Aorta (tissue), 5 donors: ENCODE measurements at places on chromosomes 1 and 21.

DNA sequence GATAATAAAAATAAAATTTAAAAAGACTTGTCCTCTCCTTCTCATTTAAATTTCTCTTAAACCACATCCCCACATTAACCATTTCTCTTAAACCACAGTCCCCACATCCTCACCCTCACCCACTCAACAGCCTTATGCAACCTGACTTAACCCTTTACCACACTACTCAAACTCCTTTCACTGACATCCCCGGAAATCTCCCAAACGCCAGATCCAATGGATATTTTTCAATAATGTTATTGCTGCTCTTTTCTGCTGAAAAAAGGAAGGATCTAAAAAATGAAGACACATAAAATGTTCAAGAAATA lies 54.2 kb upstream of the EEIG2 start:
- no peak for DNase-seq

DNA sequence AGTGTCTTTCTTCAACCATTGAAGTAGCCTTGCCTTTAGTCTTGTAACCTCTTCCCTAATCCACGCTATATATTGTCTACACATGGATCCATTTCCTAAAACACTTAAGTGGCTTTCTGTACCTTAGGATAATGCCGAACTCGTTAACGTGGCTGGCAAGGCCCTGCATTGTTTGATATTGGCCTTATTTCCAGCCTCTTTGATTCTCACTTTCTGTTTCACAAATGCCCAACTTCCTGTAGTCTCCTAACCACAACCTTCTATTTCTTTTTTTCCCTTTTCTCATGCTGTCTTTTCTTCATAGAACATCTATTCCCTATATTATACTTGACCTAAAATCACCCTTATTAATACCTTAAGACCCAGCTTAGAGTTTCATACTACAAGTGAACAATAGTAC lies 536.0 kb downstream of the LMO4 start:
- no peak for DNase-seq

DNA sequence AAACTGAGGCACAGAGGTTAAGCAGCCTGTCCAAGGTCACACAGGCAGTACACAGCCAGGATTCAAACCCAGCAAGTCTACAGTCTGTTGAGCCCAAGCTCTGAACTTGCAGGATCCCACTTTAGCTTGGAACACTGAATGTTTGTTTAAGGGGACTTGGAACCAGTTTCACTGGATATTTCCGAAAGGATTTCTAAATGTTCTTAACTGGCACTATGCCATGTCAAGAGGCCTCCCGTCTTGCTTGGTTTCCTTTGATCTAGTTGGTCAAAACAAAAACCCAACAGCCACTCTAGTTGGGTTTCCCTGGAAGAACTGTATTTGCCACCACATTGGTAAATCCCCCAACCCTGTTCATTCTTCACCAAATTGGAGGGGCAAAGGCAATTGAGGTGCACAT lies 317.6 kb upstream of the KAZN start:
- DNase-seq, result no peak

DNA sequence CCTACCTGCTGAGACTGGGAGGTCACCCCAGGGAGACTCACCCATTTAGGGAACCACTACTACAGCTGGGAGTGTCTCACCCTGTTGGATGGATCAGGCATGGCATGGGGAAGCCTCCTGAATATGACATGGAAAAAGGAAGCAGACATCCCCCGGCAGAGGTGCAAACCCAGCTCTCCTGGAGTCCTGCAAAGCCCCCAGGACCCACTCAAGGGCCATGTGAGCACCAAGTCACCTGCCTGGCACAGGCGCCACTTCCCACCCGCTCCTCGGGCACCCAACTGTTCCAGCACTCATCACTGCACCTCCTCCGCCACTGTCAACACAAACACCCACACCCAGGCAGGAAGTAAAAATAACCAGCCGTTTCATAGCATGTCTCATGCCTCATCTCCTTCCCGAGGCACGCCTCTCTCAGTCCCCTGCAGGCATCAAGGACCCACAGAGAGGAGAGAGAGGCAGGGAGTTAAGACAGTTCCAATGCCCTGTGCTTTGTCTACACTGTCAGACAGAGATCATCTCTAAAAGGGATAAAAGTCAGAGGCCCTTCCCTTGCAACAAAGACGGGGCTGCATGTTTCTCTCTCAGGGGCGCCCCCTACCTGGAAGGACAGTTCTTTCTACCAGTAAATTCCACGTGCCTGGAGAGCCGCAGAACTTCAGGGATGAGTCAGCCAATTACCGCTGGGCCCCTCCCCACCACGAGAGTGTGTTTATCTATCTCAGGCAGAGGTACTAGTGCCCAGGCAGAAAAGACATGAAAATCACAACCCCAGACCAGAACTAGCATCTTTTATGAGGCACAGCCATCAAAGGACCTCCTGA lies 150.1 kb upstream of the SOD1 start:
- DNase-seq, result no peak
